Fibroblast of mammary gland (primary cell): ENCODE measurements at places on chromosomes 7 and 10.

DNA sequence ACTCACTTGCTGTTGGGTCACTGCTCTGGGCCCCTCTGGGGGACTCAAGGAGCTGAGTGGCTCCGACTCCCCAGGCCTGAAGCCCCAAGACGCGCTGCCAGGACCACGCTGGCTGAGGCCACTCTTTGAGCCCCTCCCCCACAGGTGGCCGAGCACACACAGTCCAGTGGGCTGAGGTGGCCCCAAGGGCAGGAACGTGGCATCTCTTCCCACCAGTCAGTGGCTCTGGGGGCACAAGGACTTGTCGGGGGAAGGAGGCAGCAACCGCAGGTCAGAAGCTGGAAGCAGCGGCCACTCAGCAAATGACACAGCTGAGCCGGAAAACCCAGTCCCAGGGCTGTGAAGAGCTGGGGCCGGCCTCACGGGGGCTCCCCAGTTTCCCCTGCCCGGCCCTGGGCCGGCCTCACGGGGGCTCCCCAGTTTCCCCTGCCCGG is 24.1 kb downstream of the GRIFIN start:
- no peak for DNase-seq

DNA sequence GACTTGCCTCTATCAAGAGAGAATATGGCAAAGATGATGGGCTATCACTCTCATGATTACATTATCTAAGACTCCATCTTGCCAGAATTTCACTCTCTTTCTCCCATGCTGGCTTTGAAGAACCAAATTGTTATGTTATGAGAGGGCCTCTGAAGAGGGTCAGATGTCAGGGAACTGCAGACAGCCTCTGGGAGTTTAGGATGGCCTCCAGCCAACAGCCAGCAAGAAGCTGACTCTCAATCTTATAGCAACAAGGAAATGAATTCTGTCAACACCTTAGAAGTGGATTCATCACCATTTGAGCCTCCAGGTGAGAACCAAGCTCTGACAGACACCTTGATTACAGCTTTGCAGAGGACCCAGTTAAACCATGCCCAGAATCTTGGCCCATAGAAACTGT is 33.6 kb downstream of the ZNF22 start:
- DNase-seq: peak; percentile 15

DNA sequence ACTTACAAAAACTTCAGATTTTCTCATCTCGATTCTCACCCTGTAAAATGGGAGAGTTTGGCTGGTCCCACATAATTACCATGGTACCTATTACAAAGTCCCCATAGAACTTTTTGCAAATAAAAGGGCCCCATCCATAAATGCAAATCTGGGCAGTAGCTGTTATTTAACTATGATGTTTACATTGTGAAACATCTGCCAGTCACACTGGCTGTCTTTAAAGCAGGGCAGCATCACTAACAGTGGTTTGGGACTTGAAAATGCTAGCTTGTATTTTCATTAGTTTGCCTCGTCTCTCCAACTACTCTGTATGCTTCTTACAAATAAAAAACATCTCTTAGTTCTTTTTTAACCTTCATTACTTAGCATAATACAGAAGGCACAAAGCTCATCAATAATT is 240.7 kb downstream of the FZD1 start:
- no peak for DNase-seq

GRCh38 chr7:55172161-55172560 is 153.3 kb downstream of the EGFR start:
- no peak for DNase-seq

GRCh38 chr10:11849277-11849676 is 26.1 kb downstream of the PROSER2 start:
- DNase-seq: no peak

DNA sequence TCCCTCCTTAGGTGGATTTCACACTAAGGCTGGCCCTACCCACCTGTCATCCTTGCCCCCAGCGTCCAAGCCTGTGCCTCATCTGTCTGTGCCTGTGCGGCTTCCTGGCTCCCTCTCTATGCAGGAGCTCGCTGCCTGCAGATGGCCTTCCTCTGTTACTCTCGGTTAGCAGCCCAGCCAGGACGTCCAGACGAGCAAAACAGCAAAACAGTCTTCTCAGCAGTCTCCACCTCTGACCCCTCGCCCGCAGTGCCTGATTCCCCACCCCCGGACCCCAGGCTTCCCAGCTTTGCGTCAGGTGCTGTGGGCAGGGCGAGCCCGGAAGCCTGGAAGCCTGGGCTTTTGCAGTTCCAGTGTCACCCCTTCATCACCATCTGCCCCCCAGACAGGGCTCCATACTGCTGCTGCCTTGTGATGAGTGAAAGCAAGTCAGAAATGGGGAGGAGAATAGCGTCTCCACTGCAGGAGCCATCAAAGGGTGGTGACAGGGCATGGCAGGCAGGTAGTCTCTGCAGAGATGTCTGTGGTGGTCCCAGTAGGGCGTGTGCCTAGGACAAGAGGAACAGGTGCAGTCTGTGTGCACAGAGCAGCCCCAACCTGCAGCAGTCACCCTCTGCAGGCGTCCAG is 88.5 kb downstream of the ADCY1 start:
- no peak for DNase-seq

DNA sequence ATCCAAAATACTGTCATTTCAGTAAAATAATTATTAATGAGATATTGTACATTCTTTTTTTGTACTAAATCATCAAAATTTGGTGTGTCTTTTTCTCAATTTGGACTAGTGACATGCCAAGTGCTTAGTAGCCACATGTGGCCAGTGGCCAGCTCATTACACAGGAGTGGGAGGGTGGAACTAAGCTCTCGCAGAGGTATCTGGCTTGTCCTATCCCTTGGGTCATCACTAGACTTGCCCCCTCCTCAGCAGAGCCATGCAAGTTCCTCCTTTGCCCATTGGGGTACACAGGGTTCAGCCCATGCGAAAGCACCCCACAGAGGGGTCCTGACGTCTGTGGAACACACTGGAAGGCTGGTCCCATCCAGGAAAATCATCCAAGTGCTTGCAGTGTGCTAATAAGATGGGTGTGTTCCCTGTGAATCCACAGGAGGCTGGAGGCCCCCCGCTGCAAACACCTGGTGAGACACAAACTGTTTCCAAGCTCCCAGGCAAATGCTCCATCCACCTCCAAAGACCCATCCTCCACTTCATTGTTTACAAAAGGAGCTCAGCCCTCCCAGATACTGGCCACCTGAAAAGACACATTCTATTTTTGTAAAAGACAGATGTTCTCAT is 1.3 kb downstream of the ARHGAP22 start:
- DNase-seq: peak; percentile 45
